ENCODE measurements at places on chromosomes 2 and 18.

GRCh38 chr2:140269000-140269399, 1488.8 kb upstream of the NXPH2 start:
- DNase-seq, result no peak

- no peak for DNase-seq
Measured at GRCh38 chr2:235600926-235601325, 107.1 kb downstream of the AGAP1 start.

DNA sequence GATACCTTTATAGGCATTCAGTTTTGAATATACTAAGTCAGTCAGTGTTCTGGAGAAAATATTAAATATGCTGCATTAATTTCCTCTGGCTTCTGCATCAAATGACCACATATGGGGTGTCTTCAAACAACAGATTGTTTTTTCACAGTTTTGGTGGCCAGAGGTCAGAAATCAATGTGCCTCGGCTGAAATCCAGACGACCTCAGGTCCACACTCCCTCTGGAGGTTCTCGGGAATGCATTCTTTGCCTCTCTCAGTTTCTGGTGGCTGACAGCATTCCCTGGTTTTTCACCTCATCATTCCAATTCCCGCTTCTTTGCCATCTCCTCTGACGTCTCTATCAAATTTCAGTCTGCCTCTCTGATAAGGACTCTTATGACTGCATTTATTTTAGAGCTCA, 142.3 kb downstream of the ZNF407 start:
- no peak for DNase-seq

DNA sequence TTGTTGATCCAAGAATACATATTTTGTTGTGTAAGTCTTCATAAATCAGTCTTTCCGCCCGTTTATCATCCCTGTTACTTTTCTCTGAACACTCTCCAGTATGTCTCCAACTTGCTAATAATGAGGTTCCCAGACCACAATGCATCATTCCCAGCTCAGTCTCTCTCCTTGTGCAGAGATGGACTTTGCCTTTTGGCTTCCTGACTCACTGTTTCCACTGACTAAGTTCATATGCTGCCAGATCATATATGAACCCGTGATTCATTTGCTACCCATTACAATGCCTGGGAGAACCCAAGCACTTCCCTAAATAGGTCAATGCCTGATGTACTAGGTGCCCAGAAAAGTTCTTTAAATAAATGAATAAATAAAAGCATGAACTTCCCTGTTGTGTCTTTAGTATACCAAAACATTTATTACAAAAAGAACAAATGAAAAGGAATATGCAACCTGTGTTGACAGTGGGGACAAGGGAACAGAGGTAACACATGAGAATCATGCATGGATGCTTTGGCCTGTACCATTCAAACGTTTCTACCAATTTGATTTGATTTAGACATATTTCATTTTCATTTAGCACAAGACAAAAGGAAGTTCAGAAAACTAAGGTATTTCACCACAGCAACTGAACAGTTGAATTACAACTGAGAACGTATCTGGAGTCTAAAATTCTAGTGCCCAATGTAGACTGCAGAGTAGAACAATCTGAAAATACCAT, 215.4 kb upstream of the HNRNPA3 start:
- no peak for DNase-seq

GRCh38 chr2:162379719-162380580, 36.0 kb downstream of the GCA start:
- DNase-seq, result no peak

Measured in stimulated activated naive CD8-positive, alpha-beta T cell treated with anti-CD3 and anti-CD28 coated beads, Interleukin-15, amount 100 ng/mL, for 72 hours (primary cell).